ENCODE measurements at places on chromosomes 7 and 10.

DNA sequence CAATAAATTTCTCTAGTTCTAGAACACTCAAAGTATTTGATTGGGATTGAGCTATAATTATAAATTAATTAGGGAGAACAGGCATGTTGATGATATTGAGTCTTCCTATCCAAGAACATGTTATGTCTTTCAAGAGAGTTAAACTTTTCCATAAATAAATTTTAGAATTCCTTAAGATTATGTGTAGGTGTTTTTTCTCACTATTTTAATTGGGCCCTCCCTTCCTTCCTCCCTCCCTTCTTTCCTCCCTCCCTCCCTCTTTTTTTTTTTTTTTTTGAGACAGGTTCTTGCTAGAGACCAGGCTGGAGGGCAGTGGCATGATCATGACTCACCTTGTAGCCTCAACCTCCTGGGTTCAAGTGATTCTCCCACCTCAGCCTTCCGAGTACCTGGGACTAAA, 20.2 kb downstream of the EXOC6 start:
- DNase-seq = no peak

- DNase-seq = peak; percentile 12
These were observed 52.2 kb downstream of the C10orf105 start for GRCh38 chr10:71667387-71667752.

DNA sequence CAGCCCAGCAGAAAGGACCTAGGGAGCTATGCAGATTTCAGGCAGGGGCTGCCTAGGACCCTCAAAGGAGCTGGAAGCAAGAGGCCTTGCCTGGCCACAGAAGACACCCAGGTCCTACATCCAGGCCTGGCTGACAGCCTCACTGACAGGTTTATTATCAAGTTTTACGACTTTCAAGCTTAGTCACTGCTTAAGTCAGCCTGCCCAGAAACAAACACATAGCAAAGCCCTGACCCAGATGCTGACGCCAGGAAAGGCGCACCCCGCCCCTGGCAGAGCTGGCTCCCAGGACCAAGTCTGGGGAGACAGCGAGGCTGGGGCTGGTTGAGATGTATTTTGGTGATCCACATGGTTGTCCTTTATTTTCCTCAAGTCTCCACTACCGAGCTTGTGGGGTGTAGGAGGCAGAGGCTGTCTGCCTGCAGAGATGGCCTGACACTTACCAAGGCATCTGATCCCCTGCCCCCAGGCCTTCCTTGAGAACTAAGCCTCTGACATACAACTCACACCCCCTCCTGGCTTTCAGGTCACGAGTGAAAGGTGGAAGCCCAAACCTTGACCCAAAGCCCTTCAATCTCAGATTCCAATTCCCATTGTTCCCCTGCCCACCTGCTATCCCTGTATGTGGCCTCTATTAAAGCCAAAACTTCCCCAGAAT, 80.7 kb upstream of the EMX2 start:
- DNase-seq = no peak

DNA sequence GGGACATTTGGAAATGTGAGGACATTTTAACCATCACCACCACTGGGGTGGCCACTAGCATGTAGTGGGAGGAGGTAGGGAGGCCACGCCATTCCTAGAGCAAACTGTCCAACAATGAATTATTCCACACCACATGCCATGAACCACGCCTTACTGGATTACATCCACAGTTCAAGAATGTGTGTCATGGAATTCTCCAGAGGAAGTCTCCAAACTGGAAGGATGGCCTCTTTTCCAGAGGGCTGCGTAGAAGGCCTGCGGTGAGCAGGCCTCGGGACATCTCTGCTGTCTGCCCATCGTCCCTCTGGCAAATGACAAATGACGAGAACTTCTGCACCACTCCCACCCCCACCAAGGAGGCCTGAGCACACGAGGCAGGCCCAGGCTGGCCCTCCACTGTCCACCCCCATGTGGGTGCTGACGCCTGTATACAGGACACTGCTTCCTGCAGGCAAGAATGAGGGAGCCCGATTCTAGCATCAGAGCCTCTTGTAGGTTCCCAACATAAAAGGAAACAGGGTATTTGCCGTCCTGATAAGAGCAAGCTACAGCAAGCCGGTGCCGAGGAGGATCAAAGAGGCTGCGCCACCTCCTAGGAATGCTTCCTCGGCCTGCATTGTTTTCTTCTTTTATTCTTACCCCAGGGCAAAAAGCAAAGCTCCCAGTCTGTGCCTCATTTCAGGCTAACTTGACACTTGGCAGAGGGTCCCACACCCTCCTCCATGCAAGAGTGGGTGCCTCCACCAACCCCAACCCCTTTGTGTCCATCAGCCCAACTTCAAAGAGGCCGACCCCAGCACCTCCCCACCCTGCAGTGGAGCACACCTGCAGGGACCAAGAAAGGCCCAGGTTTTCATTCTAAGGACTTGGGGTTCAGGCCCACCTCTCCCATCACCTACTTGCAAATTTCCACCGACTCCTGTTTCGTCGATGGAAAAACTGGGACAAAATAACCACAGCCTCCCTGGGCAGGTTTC, 23.9 kb downstream of the TNS3 start:
- DNase-seq = no peak

GRCh38 chr10:57628592-57629284, 639.0 kb downstream of the IPMK start:
- DNase-seq = no peak

All from inflammatory macrophage treated with lipopolysaccharide for 4 hours (primary cell).